ENCODE measurements at places on chromosomes 1 and 21.
A peak's percentile ranks its signal among the peaks of the same experiment; 100 is the strongest.

- DNase-seq = no peak
Measured at GRCh38 chr1:172517081-172517480, 15.9 kb upstream of the SUCO start.

GRCh38 chr1:160629286-160630210 lies 17.3 kb downstream of the SLAMF1 start:
- DNase-seq = peak; percentile 6

DNA sequence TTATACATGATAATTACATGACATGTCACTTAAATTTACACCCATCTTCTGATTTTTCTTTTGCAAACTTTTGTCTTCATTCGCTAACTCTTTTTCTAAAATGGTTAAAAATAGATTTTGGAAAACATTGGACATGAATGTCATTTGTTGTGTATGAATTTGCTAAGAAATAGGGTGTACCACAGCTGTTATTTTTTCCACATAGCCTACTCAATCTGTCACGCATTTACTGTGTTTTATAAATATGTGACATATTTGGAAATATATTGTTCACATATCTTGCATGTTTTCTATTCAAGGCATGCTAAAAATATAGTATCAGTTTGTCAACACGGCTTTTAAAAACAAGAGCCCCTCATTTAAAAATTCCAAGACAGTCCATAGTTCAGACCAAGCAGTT lies 47.9 kb upstream of the TARBP1 start:
- no peak for DNase-seq

GRCh38 chr1:107460035-107460434 lies 319.2 kb downstream of the NTNG1 start:
- DNase-seq = no peak

DNA sequence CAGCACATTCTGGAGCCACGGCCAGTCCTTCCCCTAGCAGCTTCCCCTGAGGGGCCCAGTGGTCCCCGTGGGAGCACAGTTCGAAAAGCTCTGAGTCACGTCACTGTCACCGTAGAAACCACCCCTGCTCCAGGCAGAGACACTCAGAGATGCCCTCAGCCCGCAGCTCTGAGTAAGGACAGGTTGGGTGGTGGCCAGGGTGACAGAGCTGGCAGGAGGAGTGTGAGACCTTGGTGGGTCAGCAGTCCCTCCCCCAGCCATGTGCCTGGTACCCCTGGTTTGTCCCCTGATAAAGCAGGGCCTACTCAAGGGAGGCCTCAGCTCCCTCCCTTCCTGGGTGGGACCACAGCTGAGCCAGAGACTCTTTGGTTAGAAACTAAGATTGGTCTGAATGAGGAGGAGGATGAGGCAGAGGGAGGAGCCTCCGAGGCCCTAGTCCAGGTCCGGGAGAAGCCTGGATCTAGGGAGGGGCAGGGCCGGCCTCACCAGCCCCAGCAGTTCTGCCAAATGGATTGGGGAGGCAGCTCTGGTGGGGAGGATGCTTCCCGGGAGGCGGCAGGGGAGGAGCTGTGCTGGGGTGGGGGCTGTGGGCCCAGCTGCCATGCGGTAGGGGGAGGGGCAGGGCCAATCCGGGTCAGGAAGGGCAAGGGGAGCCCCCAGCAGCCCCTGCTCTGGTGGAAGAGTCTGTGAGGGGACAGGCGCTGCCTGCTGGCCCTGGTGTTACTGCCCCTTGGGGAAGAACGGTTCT lies 55.2 kb downstream of the SLC9A1 start:
- DNase-seq = no peak

DNA sequence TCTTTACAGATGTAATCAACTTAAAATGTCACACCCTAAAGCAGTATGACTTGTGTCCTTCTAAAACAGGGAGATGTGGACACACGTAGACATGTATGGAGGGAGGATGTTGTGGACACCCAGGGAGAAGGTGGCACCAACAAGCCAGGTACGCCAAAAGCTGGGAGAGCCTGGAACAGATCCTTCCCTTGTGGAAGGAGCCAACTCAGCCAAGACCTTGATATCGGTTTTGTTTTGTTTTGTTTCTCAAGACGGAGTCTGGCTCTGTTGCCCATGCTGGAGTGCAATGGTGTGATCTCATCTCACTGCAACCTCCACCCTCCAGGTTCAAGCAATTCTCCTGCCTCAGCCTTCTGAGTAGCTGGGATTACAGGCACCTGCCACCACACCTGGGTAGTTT lies 45.6 kb downstream of the CHAF1B start:
- no peak for DNase-seq

GRCh38 chr21:41610042-41610839 lies 102.3 kb upstream of the TMPRSS2 start:
- no peak for DNase-seq

DNA sequence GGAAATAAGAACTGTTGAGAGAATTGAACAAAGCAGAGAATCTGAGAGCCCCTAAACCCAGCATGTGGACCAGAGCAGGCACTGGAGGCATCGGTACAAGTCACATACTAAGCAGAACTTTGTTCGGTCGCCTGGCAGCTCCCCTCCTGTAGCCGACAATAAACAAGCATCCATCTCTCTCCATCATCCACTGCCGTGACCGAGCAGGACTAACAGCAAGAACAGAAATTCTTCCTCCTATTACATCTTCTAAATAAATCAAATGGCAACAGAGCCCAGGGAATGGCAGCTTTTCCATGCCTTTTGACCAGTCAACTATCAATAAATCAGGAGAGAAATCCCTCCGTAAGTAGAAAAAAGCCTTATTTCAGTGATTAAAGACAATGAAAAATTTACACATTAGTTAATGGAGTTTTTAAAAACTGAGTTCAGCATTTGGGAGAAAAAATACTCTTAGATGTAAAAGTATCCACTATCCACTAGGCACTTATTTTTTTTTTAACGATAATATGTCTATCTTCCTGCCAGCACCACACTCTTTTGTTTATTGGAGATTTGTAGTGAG lies 36.5 kb downstream of the PTPN14 start:
- DNase-seq = no peak

DNA sequence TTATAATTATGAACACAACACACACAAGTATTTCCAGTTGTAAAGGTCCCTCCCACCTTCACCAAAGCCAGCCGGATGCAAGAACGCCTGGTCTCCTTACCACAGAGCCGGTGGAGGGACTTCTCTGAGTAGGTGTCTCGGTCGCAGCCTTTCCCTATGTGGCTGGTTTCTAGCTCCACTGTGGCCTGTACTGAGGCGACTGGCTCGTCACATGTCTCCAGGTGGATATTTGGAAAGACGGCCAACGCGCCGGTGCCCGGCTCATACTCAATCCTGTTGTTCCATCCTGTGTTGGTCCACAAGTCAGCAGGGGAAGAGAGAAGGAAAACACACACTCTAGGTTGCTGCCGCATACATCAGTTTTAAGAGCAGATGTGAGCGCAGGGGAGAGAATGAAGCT lies 74.4 kb downstream of the CLSTN1 start:
- DNase-seq = no peak
